Inflammatory macrophage treated with lipopolysaccharide for 1 hour (primary cell): ENCODE measurements at places on chromosomes 16 and 17.

DNA sequence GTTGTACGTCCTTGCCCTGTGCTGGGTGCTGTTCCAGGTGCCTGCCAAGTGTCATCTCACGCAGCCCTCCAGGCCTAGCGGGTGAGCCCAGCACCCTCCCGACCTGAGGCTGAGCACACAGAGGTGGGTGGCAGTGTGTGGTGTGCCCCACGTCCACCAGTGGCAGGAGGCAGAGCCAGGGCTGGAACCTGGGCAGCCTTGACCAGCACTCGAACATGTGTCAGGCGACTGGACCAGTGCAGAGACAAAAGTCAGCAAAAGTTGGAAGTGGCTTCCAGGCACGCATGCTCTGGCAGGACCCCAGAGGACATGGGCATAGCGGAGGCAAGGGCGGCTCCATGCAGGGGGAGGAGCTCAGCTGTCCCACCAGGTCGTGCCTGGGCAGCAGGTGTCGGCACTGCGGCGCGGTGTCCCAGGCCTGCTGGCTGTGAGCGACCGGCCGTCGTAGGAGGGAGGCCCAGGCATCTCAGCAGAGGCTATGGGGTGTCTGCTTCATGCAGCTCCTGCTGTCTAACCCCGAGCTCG is 35.8 kb downstream of the COX4I1 start:
- DNase-seq: no peak

DNA sequence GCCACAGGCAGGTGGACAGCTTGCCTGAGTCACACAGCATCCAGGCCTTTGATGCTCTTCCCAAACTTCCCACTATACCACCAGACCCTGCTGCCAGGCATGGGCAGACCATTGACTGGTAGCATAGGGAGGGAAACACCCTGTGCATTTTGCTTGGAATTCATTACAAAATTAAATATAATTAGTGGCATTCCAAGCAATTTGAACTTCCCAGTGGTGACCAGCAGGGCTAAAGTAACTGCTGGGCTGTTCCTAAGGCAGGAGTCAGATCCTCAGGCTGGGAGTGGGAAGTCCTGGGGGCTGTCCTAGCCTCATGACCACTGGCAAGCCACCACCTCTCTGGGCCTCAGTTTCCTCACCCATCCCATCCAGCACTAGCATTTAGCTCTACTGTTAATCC is 3.8 kb downstream of the PRR15L start:
- DNase-seq: no peak

DNA sequence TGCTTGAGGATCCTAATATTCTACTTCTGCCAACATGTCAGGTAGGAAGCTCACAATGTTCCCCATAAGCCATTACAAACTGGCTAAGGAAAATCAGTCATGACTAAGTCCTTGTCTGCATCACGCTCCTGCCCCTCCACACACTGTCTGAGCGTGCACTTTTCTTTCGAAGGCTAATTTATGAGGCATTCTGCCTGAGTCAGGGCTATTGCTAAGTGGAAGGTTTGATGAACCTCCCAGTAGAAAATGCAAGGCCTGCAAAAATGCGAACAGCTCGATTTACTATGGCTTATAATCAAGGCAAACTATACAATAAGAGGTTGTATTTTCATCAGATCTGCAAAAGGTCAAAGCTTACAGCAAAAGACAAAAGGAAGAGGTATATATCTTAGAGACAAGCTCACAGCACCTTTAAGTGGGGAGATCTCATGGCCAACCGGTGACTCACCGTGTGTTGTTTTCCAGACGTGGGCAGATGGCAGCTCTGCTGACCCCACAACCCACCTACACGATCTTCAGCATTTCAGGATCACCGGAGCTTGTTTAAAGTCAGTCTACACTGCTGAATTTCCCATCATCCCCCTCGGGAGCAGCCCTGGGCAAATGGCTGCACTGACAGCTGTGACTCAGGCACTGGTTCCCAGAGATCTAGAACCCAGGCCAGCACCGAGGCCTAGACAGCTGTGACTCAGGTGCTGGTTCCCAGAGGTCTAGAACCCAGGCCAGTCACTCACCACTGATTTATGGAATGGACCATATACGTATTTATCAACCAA is 26.1 kb downstream of the MEAK7 start:
- DNase-seq: no peak

DNA sequence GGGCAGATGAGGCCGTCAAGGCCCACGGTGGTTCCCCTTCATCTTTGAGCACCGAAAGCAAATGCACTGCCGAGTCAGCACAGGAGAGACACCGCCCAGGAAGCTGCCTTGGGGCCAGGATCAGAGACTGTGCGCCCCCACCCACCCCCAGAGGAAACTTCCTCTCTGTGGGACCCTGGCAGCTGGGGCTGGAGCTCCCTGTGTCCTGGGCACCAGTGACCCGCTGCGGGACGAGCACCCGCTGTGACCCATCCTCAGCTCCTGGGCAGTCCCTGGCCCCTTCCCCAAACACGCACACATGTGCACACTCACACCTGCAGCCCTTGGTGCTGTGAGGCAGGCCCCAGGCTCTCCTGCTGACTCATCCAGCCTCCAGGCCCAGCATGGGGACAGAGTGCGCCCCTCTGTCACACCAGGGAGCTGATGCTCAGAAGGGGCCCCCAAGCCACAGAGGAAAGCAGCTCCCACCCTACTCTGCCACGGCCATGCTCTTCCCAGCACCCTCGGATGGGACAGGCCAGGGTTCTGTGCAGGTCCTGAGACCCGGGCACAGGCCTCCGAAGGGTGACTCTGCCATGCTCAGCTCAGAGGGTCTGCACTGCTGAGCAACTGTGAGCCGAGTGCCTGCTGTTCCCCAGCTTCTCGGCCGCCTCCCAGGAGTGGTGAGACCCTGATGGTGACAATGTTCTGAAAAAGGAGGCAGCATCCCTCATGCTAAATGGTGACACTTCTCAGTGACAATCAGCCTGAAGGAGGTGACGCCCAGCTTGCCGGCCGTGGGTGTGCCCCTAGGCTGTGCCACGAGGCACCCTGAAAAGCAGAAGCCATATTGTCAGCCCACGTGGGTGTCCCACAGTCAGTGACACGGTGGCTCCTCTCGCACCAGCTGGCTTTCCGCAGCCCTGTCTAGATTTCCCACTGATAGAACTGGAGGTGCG is 3.6 kb downstream of the PIEZO1 start:
- peak; percentile 95 for DNase-seq

DNA sequence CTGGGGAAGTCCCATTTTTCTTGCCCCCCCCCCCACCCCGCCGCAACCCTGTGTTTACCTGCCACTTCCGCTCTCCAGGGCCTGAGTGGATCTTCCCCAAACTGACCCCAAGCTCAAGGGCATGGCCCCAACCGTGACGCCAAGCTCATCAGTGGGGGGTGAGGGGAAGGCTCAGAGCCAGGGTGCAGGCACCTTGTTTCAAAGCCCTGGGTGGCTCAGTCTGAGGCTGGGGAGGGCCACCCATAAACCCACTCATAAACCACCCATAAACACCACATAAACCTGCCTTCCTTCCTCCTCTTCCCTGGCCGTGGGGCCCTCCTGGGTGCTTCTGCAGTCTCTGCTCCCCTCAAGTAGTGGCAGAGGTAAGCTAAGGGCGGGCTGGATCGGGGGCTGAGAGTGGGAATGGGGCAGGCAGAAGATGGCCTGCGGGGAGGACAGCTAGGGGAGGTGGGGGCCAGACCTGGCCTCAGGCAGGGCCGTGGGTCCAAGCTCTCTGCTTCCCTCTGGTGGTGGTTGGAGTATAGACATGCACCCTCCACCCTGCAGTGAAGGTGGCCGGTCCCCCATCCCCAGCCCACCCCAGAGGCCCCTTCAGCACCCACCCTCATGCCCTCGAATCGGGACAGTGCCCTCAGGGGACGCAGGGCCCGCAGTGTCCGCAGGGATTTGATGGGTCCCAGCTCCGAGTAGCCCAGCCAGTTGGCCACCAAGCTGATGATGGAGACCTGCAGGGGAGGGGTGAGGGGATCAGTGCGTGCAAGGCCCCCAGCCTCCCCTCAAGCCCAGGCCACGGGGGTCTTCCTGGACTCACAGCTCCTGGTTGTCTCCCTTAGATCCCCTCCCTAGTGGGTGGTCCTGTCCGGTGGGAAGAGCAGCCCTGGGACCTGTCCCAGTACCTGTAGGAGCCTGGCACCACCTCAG is 14.6 kb upstream of the CD79B start:
- DNase-seq: peak; percentile 19

GRCh38 chr17:39678340-39679116 is 9.3 kb downstream of the PGAP3 start:
- no peak for DNase-seq

- DNase-seq: peak; percentile 64
Observed at GRCh38 chr17:60169921-60170817, 20.4 kb downstream of the CA4 start.

DNA sequence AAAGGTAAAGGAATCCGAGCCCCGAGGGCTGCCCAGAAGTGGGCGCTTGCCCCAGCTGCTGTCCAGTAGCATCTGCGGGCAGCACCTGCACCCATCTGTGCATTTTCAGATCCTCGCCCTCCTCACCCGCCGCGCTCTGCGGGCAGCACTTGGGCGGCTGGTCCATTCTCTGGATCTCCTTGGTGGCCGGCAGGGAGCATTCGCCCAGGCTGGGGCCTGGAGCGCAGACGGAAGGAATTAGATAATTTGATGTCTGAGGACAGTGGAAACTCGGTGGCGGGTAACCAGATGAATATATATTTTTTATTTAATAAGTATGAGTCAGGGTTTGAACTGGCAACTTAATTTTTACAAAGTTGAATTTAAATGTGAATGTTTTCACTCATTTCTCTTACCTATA is 88.5 kb downstream of the NPIPB11 start:
- DNase-seq: no peak

- no peak for DNase-seq
Observed at GRCh38 chr16:49867796-49868668, 12.1 kb upstream of the ZNF423 start.

GRCh38 chr16:463071-463470 is 37.6 kb downstream of the RAB11FIP3 start:
- no peak for DNase-seq

- no peak for DNase-seq
Observed at GRCh38 chr17:17739388-17740066, 58.3 kb downstream of the RAI1 start.

DNA sequence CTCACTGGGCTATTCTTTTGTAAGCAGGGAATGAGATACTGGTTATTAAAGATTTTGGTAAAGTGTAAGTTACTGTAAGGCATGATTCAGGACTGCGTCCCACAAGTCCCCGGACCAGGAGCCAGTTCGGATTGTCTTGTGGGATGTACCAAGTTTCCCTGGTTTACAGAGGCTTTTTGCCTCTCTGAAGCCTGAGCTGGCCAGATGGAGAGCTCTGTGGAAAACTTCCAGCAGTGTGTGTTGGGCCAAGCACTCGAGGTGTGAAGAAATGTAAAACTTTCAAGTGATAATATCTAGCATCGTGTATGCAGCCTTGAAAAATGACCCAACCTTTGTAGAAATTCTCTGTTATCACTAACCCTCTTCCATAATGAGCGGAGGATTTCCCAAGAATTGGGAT is 2.4 kb downstream of the EPN2 start:
- DNase-seq: no peak

GRCh38 chr17:17032131-17032692 is 10.0 kb upstream of the MPRIP start:
- DNase-seq: no peak

DNA sequence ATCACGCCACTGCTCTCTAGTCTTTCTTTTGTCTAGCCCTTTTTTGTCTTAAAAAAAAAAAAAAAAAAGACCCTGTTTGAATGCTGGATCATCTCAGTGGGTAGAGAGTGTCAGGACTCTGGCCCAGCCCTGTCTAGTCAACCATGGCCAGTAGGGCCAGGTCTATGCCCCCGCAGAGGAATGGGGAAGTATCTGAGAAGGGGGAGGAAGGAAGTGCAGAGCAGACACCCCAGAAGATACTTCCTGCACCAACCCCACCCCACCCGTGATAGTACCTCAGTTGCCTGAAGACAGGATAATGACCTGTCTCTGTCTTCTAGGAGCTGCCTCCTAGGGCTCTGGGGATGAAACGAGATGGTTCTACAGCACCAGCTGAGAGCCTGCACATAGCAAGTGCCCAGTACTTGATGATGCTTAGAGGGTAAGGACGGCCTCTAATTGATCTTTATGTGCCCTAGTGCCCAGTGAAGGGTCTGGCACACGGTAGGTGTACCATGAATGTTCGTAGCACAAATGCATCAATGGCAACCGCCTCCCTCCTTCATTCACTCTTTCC is 55.4 kb downstream of the ABAT start:
- DNase-seq: peak; percentile 21

- DNase-seq: peak; percentile 78
Observed at GRCh38 chr16:58970775-58971174, 236.7 kb upstream of the GOT2 start.

- no peak for DNase-seq
Observed at GRCh38 chr16:23501291-23501690, 9.0 kb downstream of the GGA2 start.

GRCh38 chr16:4537376-4538343 is 913 bp downstream of the CDIP1 start:
- no peak for DNase-seq

DNA sequence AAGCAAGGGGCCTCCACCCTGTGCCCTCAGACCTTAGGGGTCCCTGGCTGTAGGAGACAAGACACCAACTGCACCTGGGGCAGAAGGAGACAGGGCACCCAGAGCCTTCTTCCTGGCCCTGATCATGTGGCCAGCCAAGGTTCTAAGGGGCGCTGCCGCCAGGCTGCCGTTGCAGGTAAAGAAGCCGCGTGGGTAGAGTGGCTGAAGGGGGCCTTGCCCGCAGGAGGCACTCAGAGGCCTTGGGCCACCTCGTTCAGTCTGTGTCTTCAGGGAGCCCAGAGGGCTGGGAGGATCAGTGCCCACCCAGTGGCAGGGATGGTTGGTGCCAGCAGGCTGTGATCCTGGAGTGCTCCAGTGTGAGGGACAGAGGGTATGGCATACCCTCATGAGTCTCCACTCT is 1.6 kb upstream of the AATK start:
- DNase-seq: no peak

- no peak for DNase-seq
Observed at GRCh38 chr16:30764816-30765465, 2.8 kb downstream of the RNF40 start.

DNA sequence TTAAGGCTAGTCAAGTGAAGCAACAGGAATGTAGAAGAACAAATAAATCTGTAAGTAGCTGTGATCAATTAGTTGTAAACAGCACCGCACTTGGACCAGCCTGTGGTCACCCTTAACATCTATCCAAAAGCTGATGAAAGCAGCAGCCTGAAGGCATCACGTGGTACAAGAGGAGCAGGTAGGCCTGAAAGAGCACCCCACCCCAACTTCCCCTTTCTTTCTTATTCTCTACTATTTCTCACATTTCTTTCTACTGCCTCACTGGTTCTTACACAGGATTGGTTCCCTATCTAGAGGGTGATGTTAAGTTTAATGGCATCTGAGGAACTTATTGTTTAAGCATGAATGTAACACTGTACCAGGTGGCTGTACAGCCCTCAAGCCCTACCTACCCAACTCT is 42.6 kb upstream of the CLEC18B start:
- no peak for DNase-seq

DNA sequence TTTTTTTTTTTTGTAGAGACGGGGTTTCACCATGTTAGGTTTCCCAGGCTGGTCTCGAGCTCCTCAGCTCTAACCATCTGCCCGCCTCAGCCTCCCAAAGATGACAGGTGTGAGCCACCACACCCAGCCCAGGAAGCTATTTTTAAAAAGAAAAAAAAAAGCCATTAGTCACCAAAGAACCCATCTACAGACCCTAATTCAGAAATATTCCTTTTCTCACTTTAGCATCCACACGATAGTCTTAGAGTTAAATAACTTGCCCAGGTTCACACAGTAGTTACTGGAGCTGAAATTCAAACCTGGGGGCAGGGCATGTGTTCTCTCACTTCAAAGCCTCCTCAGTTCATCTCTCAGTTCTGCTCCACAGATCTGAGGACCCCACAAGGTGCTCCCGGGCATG is 70.3 kb upstream of the NOL11 start:
- no peak for DNase-seq
